Aorta (tissue), 5 donors: ENCODE measurements at places on chromosomes 7 and 10.

DNA sequence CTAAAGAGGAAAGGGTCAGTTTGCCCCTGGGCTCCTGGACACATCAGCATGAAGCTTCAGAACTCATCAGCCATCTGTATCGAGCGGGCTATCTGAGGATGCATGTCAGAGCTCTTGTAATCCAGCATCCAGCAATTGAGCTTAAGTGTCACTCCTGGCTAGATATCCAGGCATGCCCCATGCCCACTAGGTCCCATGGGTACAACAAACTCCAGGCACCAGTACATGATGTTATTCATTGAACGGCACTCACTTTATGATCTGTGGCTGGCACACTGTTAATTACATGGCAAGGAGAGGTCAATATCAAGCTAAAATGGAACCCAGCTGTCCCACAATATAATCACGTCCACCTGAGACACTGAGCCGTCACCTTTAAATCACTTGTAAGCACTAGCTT is 274.2 kb downstream of the ELMO1 start:
- H3K27ac ChIP-seq = no peak overlapping the region
- no peaks in the 10 kb centered on the region for H3K36me3 ChIP-seq
- DNase-seq = no peak
- no peaks in the 10 kb centered on the region for H3K27me3 ChIP-seq

- no peaks in the 10 kb centered on the region for H3K27me3 ChIP-seq
- no peaks in the 10 kb centered on the region for H3K4me1 ChIP-seq
- no peaks in the 10 kb centered on the region for H3K36me3 ChIP-seq
These were observed 29.2 kb downstream of the TFAM start for GRCh38 chr10:58414270-58415041.

- H3K36me3 ChIP-seq = peaks cover 1% of the 10 kb centered on the region
- H3K27ac ChIP-seq = no peak overlapping the region
- H3K27me3 ChIP-seq = no peaks in the 10 kb centered on the region
- H3K4me1 ChIP-seq = no peaks in the 10 kb centered on the region
- DNase-seq = no peak
- no peak overlapping the region for H3K4me3 ChIP-seq
These were observed 5.4 kb downstream of the IDI1 start for GRCh38 chr10:1043532-1043995.

DNA sequence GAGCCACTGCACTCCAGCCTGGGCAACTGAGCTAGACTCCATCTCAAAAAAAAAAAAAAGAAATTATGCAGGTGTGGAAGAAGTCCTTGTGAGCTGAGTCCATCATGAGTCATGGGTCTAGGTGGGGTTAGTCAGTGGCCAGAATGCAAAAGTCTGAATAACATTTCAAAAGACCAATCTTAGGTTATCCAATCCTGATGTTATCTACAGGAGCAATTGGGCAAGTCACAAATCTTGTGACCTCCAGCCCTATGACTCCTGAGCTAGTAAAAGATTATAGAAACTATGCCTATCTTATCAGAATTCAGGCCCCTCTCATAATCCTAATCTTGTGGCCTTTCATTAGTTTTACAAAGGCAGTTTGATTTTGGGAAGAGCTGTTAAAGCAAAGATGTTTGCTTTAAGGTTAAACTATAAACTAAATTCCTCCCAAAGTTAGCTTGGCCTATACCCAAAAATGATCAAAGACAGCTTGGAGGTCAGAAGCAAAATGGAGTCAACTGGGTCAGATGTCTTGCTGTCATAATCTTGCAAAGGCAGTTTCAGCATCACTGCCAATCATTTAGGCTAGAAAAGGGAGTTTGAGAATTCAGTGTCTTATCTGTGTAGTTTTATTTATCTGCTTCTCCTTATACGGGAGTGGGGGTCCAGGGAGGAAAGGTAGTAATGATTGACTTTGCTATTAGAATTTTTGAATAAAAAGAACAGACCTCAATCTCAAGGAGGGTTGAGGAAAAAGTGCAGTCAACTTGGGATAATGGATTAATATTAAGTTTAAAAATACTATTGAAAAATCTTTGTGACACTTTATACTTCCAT is 71.2 kb upstream of the TRIM24 start:
- H3K27ac ChIP-seq = no peak overlapping the region
- no peaks in the 10 kb centered on the region for H3K36me3 ChIP-seq
- no peak for DNase-seq
- no peak overlapping the region for H3K4me3 ChIP-seq
- H3K27me3 ChIP-seq = no peaks in the 10 kb centered on the region

DNA sequence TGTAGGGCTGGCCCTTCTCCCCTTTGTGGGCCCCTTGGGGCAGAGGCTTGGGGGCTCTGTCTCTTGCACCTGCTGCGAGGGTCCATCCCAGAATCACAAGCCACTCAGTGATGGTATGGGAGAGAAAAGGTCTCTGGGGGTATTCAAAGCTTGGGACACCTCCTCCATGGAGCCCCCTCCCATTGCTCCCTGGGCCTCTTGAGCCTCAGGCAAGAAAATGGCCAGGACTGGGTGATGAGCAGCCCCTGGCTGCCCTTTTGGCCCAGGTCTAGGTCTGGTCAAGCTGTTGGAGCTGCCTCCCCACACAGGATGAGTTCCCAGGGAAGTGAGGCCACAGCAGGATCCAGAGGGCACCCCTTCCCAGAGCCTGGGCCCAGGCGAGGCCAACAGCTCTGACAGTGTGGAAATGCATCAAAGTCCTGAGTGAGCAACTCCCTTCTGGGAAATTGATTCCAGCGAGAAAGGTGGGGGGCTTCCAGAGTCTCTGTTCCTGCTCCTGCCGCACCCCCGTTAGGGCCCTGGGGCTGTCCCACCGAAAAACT is 3.4 kb upstream of the MYL7 start:
- H3K27me3 ChIP-seq = no peaks in the 10 kb centered on the region
- H3K4me3 ChIP-seq = no peak overlapping the region
- H3K36me3 ChIP-seq = no peaks in the 10 kb centered on the region
- H3K27ac ChIP-seq = no peak overlapping the region
- no peak for DNase-seq

GRCh38 chr10:102120991-102121738 is 997 bp upstream of the LDB1 start:
- H3K36me3 ChIP-seq = no peaks in the 10 kb centered on the region
- no peaks in the 10 kb centered on the region for H3K27me3 ChIP-seq
- H3K4me3 ChIP-seq = peak overlapping the region; percentile 85

DNA sequence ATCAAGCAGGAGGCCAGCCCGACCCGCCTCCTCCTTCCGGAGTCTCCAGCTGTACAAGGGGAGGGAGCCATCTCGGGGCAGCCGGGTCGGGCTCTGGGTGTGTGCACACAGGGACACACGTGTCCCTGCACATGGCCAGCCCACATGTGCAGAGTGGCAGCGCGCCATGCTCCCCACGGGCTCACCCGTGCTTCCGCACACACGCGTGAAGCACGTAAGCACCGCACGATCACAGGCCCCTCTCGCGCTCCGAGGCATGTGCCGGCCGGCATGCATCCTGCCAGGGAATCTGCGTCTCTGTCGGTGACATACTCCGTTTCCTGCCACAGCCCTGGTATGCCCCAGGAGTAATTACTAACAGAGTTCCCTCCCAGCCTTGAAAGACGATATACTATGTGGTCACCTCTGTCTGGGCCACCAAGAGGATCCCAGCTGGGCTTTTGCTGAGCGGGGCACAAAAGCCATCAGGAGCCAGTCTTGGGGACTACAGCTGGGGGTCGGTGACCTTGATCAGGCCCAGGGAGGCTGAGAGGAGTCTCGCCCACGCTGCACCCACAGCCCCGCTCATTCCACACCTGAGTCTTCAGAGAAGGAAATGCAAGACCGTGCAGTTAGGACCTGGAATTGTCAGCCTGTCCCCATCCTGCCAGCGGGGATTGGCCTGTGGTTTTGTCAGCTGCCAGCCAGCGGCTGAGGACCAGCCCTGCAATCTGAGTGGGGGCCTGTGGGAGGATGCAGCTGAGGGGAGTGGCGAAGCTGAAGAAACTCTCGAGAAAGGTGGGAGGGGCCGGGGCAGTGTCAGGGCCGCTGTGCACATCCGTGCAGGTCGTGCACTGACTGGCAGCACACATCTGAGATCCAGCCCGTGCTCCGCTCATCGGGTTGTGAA is 11.0 kb upstream of the LFNG start:
- no peak for DNase-seq
- H3K36me3 ChIP-seq = no peaks in the 10 kb centered on the region
- no peaks in the 10 kb centered on the region for H3K4me1 ChIP-seq

DNA sequence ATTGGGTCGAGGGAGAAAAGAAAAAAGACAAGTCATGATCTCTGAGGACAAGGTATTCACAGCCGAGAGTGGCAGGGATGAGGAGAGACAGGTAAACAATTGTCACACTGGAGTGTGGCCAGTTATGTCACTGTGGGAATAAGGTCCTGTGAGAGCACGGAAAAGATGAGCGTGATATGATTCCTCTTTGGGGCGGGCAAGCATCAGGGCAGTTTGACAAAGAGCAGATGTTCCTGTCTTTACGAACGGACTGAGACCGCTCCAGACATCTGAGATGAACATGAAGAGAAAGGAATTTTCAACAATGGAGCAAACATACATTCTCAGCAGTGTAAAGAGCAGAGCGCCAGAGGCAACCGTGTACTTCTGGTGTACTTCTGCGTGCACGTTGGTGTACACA is 278.1 kb downstream of the DPP6 start:
- H3K27ac ChIP-seq = no peak overlapping the region

- H3K27ac ChIP-seq = peak within 1 kb of the TSS; percentile 86
- H3K27me3 ChIP-seq = no peaks in the 10 kb centered on the region
- DNase-seq = peak; percentile 53
- H3K4me1 ChIP-seq = peaks cover 3% of the 10 kb centered on the region
- H3K36me3 ChIP-seq = no peaks in the 10 kb centered on the region
These were observed at the start of gene NT5C3A for GRCh38 chr7:33062023-33062781. NT5C3A (minus strand) TSS chr7:33062776; CDS start chr7:33062705, 71 bp downstream.

DNA sequence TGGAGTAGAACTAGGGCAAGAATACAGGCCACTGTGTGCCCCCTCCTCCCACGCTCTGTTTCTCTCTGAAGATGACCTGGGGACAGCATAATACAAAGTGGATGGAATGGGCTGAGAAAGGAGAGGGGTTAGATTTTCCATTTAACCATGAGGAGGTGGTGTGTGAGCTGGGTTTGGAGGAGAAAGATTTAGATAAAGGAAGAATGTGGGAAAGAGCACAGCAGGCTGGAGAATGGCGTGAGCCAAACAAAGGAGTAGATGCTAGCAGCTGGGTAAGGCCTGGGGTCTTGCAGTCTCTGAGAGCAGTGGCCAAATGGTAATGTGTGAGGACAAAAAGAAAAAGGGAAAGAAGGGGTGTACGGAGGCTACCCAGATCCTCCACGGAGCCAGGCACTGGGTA is 8.6 kb downstream of the PNLIPRP2 start:
- no peaks in the 10 kb centered on the region for H3K4me1 ChIP-seq
- H3K27me3 ChIP-seq = no peaks in the 10 kb centered on the region
- no peaks in the 10 kb centered on the region for H3K36me3 ChIP-seq
- no peak for DNase-seq
- H3K27ac ChIP-seq = no peak overlapping the region
- H3K4me3 ChIP-seq = no peak overlapping the region

DNA sequence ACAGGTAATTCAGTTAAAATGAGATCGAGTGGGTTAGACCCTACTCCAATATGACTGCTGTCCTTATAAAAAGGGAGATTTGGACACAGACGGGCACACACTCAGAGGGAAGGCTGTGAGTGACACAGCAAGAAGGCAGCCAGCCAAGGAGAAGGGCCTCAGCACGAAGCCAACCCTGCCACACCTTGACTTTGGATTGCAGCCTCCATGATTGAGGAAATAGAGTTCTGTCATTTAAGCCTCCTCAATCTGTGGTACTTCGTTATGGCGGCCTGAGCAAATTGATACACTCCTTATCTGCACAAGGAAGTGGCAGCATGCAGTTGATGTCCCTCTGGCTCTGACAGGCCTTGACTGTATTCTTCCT is 43.8 kb downstream of the SH2D4B start:
- no peaks in the 10 kb centered on the region for H3K27me3 ChIP-seq
- no peaks in the 10 kb centered on the region for H3K36me3 ChIP-seq
- no peak overlapping the region for H3K27ac ChIP-seq
- H3K4me1 ChIP-seq = no peaks in the 10 kb centered on the region
- no peak overlapping the region for H3K4me3 ChIP-seq

GRCh38 chr7:53350241-53350640 is 314.8 kb downstream of the POM121L12 start:
- no peaks in the 10 kb centered on the region for H3K27me3 ChIP-seq
- H3K27ac ChIP-seq = no peak overlapping the region
- DNase-seq = no peak
- H3K4me1 ChIP-seq = no peaks in the 10 kb centered on the region
